WERI-Rb-1 (cell line): ENCODE measurements at places on chromosomes 7 and 10.

GRCh38 chr7:48887500-48887899 is 36.8 kb upstream of the CDC14C start:
- DNase-seq = no peak

DNA sequence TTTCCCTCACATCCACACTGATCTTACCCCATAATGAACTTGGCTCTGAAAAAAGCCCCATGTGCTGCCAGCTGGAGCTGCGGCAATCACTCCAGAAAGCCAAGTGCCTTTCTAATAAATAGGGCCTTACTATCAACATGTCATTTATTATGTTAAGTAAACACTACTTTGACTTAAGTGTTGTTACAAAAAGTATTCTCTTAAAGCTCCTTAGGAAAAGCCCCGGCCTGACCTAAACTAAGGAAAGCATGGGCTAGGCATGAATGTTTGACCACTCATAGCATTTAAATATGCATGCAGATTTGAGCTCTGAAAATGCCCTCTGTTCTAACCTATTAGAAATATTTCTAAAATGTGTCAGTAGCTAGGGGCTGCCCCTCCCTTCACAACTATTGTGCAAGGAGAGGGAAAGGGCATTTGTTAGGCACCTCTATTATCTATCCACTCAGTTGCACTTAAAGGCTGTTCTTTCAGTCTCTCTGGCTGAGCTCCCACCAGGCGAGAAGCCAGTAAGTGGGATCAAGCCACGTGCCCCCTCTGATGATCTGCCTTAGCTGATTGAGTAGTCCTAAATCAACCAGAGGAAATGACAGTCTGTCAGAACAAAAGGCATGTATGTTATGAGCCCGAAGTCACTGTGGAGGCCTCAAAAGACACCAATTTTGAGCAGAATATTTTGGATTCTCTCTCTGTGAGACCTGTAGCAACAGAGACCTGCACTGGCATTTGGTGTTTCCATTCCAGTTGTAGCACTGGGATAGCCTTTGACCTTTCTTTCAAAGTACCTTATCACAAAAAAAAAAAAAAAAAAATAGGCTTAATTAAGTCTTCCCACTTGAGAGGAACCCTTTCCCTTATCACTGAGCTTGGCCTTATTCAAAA is 77.1 kb downstream of the ITGB8 start:
- DNase-seq = peak; percentile 66

DNA sequence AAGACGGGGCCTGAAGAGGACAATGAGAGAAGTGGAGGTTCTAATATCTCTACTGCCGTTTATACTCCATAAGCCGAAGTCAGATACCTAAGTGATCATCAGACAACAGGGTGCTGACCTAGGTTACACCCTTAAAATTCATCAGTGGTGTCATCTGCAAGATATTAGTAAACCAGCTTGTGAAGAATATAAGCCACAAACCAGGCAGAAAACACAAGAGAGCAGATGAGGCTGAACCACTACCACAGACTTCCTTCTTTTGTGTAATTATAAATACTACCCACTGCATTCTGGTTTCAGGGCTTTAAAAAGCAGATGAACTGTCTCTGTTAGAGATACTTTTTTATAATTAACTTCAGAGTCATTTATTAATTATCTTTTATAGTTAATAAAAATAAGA is 69.0 kb upstream of the LRRC17 start:
- no peak for DNase-seq

GRCh38 chr7:137590071-137590755 is 246.7 kb upstream of the PTN start:
- DNase-seq = no peak

DNA sequence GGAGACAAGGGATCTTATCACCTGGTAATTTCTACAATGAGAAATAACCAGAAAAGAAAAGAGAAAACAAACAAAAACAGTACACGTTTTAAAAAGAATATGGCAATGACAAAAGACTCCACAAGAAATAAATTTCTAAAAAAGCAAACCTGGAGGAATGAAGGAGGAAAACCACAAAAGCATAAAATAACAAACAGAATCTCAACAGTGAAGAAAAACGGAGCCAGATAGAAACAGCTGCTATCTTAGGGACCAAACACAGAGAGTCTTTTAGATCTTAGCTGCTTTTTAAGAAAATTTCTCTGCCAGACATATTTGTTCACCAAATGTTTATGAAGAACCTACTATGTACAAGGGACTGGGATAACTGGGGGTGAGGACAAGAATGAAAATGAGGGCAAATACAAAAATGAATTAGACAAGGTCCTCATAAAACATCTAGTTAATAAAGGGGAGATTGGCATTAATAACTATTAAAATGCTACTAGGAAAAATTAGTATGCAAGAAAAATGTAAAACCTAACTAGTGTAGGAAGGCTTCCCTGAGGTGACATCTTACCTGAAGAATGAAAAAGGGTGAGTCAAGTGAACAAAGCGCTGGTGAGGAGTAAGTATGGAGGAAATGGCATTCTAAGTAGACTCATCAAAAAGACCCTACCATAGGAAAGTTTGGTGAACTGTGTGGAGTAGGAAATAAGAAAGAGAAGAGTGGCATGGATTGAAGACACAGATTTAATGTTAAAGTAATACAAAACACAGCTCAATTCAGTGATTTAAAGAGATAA is 34.3 kb downstream of the WASL start:
- DNase-seq = no peak

DNA sequence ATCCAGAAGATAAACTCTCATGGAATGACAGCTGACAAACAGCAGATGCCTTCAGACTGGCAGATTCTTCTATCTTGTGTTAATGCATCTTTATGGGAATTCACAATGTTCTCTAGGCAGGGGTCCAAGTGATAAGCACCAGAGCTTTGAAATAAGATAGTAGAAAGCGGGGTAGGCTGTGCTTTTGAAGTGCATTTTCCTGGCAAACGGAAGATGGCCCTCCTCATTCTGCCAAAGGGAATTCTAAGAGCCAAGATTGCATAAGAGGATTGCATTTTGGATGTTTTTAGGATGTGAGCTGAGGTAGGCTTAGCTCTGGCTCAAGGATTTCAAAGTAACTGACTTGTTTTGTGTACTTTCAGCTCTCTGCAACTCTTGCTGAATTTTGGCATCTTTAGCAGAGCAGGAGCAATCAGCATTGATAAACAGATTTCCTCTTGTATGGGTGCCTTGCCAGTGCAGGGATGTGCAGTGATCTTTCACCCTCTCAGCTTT is 298.5 kb upstream of the KLF6 start:
- DNase-seq = no peak

- DNase-seq = no peak
These were observed 19.6 kb downstream of the ANXA11 start for GRCh38 chr10:80185578-80186299.

GRCh38 chr7:30263090-30263710 is 21.2 kb upstream of the ZNRF2 start:
- DNase-seq = no peak

- DNase-seq = no peak
These were observed 2.8 kb downstream of the STK32C start for GRCh38 chr10:132304756-132305509.

- peak; percentile 75 for DNase-seq
These were observed 141.9 kb upstream of the MKI67 start for GRCh38 chr10:128268015-128268722.

- no peak for DNase-seq
These were observed 107.3 kb upstream of the TMEM72 start for GRCh38 chr10:44803862-44804261.

- no peak for DNase-seq
These were observed 156.2 kb downstream of the RAPGEF5 start for GRCh38 chr7:22200777-22201176.

GRCh38 chr7:128888756-128889095 is 21.8 kb downstream of the KCP start:
- DNase-seq = no peak

DNA sequence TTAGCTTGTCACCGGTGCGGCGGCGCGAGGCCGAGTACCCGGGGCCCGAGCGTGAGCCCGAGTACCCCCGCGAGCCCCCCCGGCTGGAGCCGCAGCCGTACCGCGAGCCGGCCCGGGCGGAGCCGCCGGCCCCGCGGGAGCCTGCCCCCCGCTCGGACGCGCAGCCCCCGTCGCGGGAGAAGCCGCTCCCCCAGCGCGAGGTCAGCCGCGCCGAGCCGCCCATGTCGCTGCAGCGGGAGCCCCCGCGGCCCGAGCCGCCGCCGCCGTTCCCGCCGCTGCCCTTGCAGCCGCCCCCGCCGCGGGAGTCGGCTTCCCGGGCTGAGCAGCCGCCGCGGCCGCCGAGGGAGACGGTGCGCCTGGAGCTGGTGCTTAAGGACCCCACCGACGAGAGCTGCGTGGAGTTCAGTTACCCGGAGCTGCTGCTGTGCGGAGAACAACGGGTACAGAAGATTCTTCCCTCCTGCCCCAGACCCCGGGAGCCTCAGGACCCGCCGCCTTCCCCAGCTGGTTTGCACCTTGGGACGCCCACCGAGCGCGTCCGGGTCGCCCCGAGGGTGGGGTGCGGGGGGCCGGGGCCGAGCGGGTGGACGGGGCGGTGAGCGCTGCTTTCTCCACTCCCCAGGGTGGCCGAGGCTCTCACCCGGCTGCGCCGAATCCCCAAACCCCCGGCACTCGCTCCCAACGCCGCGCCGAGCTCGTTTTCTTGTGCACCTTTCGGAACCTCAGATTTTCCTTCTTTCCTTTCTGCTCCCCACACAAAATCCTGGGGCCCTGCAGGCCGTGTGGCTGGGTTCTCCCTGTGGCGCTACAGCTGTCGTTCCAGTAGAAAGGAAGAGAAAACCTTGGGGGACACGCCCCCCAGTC is 708 bp downstream of the UBN2 start:
- DNase-seq = peak; percentile 29

- no peak for DNase-seq
These were observed 181.2 kb upstream of the NOBOX start for GRCh38 chr7:144584726-144585125.
